ENCODE measurements at places on chromosomes 16 and 17.

- DNase-seq: no peak
These were observed 170.4 kb downstream of the ZFHX3 start for GRCh38 chr16:72877374-72878028.

DNA sequence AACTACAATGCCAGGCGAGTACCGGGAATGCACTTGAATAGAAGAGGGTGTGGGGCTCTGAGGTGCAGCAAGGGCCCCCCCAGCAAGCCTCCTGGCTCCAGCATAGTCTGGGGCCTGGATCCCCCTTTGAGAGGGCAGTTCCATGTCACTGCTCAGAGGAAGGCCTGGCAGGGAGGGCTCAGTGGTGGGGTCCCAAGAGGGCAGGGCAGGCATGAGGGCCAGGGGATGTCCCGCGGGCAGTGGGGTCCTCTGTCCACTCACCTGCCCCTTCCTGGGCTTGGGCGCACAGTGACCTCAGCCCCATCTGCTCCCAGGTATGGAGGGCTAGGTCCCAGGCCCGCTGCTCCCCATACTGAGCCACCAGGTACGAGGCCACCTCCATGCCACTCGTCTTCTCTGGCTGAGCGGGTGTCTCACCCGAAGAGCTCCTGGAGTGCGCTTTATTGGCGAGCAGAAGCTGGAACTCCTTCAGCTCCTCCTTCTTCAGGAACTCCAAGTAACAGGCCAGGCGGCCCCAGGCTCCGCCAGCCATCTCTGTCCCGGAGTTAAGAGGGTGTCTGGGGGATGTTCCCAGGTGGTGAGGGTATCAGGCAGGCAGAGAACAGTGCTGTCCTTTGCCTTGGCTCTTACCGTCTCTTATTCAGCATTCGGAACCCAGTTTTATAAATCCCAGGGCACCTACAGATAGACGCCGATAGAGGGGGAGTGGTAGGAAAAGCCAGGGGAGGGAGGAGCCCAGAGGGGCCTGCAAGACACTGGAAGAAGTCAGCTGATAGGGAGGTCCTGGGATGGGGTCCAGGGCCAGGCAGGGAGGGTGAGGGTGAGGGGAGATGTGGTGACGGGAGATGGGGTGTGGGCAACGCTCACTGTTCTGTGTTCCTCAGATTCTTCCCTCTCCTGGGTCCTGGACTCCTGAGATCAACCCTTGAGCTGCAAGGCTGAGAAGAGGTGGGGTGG lies 605 bp downstream of the NLRP1 start:
- DNase-seq: no peak

DNA sequence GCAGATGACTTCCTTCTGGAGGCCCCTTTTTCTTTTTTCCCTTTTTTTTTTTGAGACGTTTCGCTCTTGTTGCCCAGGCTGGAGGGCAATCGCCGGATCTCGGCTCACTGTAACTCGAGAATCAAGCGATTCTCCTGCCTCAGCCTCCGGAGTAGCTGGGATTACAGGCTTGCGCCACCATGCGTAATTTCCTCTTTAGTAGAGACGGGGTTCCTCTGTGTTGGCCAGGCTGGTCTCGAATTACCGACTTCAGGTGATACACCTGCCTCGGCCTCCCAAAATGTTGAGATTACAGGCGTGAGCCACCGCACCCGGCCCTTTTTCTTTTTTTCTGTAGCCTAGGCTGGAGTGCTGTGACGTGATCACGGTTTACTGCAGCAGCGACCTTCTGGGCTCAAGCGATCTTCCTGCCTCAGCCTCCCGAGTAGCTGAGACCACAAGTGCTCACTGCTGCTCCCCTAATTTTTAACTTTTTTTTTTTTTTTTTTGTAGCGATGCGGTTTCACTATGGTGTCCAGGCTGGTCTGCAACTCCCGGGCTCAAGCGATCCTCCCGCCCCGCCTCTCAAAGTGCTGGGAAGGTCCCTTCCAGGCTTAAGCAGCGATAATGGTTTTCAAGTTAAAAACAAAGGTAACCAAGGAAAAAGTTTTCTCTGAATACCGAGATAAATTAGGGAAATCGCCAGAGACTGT lies 956 bp upstream of the IST1 start:
- DNase-seq: peak; percentile 66

DNA sequence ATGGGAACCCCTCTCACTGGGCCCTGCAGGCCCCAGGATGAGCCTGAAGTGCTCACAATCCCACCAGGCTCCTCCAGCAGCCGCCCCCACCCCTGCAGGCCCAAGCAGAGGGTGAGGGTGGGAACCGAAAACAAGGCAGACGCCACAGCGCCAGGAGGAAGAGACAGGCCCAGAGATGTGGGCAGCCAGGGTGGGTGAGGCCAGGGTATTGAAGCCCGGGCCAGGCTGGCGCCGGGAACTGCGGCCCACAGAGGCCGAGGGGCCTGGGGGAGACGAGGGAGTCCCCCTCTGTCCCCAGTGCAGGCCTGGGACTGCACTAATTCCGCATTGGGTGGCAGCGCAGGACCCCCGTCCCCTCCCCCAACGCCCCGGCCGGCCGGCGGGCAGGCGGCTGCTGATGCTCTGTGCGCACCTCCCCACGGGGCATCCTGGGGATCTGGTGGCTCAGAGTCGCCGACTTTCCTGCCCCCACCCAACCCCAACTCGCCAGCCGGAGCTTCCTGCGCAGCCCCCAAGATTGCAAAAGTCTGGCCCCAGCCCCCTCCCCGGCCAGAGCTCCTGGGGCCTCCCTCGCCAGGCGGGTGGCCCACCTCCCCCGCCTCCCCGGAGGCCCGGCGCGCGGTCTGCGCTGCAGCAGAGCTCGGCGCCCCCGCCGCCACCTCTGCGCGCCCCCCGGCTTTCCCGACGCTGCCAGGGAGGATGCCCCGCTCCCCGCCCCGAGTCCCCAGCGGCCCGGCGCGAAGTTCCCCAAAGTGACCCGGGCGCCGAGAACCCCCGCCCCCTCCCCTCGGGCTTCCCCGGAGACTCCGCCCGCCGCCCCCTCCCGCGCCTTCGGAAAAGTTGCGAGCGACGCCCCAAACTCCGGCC lies 107.8 kb downstream of the ENGASE start:
- no peak for DNase-seq

GRCh38 chr16:85331688-85332087 lies 219.4 kb upstream of the CIBAR2 start:
- DNase-seq: no peak
